Activated CD4-positive, alpha-beta T cell treated with anti-CD3 and anti-CD28 coated beads, Interleukin-2, amount 50 U/mL, for 16 hours (primary cell): ENCODE measurements at places on chromosomes 5 and 9.

DNA sequence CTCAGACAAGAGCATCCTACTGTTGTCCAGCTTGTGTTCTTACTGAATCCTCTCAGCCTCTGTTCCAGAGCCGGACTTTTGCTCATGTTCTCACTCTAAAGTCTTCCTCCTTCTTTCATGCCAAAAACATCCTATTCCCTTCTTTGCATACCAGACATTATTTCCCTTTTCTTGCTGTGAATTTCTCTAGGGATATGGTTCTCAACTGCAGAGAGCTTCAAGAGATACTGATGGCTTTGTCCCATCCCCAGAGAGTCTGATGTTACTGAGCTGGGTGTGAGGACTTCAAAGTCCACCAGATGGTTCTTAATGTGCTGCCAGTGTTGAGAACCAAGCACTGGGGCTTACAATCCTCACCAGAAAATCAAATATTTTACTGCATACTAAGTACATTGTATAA lies 98.6 kb upstream of the FER start:
- DNase-seq = no peak

- DNase-seq = no peak
These were observed 62.3 kb downstream of the THBS4 start for GRCh38 chr5:80097451-80097850.

- peak; percentile 12 for DNase-seq
These were observed 29.8 kb downstream of the HMGCR start for GRCh38 chr5:75366787-75367186.

DNA sequence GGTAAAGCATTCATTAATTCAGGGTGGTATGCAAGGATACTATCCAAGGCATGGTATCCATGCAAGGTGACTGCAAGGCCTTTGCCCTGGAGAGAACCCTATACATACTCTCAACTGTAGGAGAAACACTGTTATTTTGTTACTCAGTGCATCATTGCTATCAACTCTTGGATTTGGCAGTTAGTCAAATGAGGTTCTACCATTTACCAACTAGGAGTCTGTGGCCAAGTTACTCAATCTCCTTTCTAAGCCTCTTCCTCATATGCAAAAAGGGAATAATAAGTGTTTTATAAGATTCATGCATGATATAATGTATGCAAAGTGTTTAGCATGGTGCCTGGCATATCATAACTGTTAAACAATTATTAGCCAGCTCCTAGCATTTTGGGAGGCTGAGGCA lies 4.0 kb downstream of the PCDHGC3 start:
- DNase-seq = no peak

- no peak for DNase-seq
These were observed 74.4 kb downstream of the ATG10 start for GRCh38 chr5:82046276-82046647.

- DNase-seq = no peak
These were observed 84.2 kb downstream of the TRPM6 start for GRCh38 chr9:74803376-74804017.

DNA sequence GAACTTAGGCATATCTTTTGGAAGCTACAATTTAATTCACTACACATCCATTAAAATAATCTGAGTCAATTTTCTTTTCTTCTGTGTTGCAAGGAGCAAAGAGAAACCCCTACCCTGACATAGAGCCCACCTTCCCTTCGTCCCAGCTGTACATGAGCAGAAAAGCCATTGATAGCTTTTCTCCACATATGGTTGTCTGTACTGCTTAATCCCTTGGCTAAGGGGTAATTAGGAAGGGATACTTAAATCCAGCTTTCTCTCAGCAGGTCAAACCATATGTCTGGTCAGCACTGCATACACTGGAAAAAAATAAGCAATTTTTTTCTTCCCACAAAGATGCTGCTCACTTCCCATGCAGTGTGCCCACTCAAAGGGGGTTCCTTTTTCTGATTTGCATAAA lies 94.7 kb upstream of the RAD23B start:
- no peak for DNase-seq

DNA sequence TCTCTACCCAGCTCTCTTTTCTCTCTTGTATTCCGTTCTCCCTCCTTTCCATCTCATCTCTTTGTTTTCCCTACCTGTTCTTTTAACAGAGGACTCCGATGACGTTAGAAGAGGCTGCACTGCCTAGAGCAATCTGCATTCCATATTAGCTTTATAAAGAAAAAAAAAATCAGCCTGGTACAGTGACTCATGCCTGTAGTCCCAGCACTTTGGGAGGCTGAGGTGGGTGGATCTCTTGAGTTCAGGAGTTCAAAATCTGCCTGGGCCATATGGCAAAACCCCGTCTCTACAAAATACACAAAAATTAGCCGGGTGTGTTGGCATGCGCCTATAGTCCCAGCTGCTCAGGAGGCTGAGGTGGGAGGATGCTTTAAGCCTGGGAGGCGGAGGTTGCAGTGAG lies 49.0 kb downstream of the DAPK1 start:
- DNase-seq = no peak
